ENCODE measurements at places on chromosomes 2 and 18.
A peak's percentile ranks its signal among the peaks of the same experiment; 100 is the strongest.

GRCh38 chr2:215410932-215411285, 25.0 kb downstream of the FN1 start:
- peak; percentile 94 for DNase-seq

DNA sequence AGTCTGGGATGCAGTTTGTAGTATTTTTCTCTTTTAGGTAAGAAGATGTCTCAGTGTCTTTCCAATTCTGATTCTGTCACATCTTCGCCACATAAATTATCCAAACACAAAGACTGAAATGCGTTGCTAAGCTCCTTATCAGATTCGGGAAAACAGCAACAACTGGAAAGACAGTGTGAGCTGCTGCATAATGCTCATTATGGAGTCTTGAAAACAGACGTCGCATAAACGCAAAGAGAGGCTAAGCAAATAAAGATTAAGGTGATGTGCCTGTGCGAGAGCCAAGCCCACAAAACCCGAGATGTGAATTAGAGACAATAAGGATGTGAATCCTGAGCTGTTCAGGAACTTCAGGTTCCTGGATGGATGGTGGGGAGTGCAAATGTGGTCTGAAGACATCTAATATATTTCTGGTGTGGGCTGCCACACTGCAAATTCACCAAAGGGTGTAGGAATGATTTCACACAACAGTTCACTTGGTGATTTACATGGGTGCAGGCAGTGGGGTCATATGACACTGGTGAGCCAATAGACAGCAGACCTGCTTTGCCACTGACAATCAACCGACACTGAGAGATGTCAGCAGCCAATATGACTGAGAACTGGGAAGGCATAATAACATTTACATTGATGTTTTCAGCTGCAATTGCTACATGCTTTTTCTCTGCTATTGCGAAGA, 195.8 kb downstream of the MTX2 start:
- no peak for DNase-seq

- DNase-seq, result no peak
Observed at GRCh38 chr2:77421971-77422370, 100.2 kb downstream of the LRRTM4 start.

DNA sequence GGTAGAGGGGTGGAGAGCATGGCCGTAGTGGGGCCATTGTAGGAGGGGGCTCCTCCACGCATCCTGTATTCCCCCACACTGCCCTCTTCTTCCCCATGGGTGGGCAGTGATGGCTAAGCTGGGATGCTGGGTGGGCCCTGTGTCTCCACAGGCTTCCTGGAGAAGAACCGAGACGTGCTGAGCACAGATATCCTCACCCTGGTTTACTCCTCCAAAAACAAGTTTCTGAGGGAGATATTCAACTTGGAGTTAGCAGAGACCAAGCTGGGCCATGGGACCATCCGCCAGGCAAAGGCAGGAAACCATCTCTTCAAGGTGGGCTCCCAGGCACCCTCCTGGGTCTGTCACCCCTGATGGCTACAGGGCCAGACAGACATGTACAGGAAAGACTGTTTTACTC, 52.8 kb downstream of the MYO7B start:
- DNase-seq, result no peak

DNA sequence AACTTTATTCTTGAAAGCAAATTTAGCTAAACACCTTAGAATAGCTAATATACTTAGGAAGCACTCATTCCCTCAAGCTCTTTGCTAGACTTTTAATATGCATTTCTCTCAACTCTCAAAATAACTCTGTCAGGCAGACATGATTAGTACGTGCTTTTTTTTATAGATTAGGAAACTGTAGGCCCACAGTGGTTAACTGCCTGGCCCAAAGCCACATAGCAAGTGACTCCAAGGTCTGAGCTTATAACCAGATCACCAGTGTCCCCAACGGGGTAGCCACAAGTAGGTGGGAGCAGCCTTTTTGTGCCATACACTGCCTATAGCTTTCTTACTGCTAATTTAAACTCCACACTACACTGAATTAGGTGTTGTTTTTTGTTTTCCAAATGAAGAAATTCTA, 576.8 kb downstream of the METTL4 start:
- no peak for DNase-seq

- peak; percentile 51 for DNase-seq
Observed at GRCh38 chr2:192035731-192036442, 158.8 kb downstream of the TMEFF2 start.

DNA sequence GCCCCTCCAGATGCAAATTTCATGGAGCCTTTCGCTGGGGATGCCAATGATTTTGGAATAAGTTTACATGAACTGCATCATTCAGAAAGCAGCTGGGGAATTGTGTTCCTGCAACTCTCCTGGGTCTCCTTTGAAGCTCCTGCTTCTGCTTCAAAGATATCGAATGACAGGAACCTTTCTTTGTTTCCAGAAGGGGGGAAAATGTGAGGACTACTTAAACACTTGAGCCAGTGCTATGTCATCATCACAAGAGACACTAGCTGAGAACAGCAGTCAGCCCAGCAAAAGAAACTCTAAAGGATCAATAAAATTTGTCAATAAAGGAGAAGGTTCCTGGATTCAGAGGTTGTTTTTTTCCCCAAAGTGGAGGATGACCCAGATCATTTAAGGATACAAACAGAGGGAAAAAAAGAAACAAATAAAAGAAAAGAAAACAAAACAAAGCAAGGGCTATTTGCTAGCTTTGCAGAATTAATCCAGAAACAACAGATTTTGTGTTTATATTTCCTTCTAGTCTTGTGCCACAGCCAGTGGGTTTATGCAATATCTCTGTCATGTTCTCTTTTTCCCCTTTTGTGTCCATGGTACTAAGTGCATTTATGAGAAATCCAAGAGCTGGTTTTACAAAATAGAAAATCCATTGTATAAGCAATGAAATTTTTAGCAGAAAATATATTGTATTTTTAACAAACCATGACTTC, 463.7 kb downstream of the CDH2 start:
- DNase-seq, result no peak

DNA sequence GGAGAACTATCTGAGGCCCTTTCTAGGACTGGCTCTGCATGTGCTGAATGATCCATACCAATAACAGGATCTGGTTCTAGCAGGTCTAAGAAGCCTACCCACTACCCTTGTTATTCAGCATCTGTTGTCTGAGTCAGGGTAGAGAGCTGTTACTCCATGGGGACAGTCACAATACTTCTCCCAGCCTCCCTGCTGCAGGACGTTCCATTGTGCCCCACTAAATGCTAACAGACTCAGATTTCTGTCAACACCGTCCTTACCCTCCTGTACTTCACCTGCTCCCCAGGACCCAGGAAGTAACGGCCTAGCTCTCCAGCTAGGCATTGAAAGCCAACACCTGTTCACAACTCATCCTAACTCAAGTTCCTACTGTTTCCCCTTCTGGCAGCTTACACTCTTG, 719.7 kb upstream of the ID2 start:
- no peak for DNase-seq

GRCh38 chr2:202317080-202317857, 51.7 kb downstream of the NOP58 start:
- peak; percentile 91 for DNase-seq

- DNase-seq, result no peak
Observed at GRCh38 chr18:38023871-38024270, 458.3 kb upstream of the CELF4 start.

Data from EL (cell line).